ENCODE measurements at places on chromosomes 6 and 20. TPM values are rescaled to one million over a fixed set of nuclear protein-coding genes. Genes with fewer than 3 reads are reported as not detected.

DNA sequence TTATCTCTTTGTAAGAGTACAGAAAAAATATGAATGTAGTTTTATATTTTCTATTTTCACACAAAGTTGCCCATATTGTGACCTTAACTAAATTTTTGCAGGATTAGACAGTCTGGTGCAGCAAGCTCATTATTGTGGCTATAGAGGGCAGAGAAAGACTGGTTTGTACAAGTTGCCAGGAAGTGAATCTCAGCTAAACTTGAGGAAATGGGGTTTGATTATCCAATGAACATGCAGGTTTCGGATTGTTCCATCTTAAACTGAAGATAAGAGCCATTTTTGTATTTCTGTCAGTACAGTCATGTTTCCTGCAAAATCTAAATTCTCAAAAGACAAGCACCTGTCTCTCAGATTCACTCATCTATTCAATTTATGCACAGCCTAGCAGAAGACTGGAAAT is 390.9 kb downstream of the MMUT start:
- DNase-seq, result no peak

- DNase-seq, result no peak
Measured at GRCh38 chr6:11734861-11735613, 43.6 kb downstream of the ADTRP start.

DNA sequence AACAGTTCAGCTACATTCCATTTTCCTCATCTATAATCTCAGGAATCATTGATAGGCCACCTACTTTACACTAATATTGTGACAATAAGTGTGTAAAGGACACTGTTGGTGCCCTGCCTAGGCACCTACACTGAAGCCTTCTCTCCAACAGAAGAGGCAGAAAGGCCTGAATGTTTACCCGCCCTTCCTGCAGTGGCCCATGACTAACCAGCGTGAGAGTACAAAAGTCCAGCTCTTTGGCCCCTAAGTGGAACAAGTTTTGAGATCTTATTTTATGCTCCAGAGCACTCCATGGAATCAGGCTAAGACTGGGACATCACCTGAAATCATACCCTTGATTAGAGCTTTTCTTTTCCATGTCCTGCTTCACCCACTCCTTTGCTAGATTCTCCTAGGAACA is 359.7 kb downstream of the ARHGAP18 start:
- peak; percentile 12 for DNase-seq

- no peak for DNase-seq
Measured at GRCh38 chr6:1895721-1896120, 286.0 kb downstream of the FOXC1 start.

DNA sequence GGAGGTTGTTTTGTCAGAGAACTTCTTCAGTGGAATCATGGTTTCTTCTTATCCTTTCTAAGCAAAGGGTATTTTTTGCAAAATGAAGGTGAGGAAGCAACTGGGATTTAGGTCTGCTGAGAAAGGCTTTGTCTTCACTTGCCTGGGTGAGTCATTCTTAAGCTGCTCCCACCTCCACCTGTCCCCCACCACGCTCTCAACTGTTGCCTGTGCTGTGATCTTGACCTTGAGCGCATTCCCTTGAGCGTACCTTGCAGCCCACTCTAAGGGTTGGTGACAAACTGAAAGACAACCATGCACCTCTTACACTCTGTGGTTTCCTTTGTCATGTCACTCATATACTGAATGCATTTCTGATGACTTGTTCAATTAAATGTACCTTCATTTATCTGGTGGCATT is 641.1 kb downstream of the RNF144B start:
- DNase-seq, result no peak

DNA sequence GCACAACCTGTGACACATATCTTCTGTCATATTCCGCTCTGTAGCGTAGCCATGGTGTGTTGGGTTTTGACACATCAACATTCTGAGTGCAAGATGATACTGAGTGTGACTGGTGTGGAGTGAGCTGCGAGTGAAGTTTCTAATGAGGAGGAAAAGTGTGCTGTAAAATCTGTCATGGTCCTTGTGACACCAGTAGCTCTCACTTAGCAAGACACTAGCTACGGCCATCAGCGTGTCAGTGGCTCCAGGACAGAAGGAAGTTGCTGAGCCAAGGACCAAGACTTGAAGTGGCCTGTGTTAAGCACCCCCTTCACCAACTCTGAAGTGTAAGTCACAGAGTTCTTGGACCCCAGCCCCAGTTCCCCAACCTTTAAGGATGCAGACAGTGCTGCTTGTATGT is 72.1 kb downstream of the TSHZ2 start:
- no peak for DNase-seq

- DNase-seq, result no peak
Measured at GRCh38 chr6:68911811-68912210, 276.7 kb downstream of the ADGRB3 start.

- no peak for DNase-seq
Measured at GRCh38 chr6:77463308-77463860, at the start of gene HTR1B. Gene HTR1B, minus strand, starts transcription at chr6:77463491. Its CDS starts 88 bp downstream, at chr6:77463403.

- peak; percentile 51 for DNase-seq
Measured at GRCh38 chr6:144248476-144249301, 36.4 kb upstream of the UTRN start.

- DNase-seq, result peak; percentile 55
Measured at GRCh38 chr6:129140526-129140925, 257.6 kb downstream of the LAMA2 start.

- no peak for DNase-seq
Measured at GRCh38 chr6:449057-449430, 57.5 kb downstream of the IRF4 start.

DNA sequence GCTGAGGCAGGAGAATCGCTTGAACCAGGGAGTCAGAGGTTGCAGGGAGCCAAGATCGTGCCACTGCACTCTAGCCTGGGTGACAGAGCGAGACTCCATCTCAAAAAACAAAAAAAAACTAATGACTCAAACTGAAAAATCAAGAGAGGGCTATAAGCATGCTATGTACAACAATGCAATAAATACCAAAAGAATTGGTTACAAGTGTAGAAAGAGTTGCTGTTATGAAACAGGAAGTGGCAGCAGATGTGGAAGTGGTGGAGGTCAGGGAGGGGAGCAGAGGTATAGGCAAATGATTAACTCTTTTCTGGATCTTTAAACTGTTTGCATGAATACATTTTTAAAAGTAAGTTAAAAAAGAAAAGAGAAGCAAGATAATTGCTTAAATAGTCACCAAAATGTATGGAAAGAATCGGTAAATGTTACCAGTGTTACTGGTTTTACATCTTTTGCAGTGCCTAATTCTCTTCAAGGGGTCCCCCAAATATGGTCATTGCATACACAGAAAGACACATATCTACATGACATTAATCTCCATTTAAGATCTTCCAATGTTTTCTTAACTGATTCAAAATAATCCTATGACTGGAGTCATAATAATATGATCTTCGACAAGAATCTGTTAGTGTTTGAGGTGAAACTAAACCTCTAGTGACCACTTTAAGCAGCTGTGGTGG is 15.0 kb downstream of the CALHM6 start:
- no peak for DNase-seq

GRCh38 chr6:152271776-152272464 is 365.2 kb downstream of the SYNE1 start:
- DNase-seq, result no peak

GRCh38 chr6:71529769-71530168 is 241.2 kb downstream of the OGFRL1 start:
- DNase-seq, result no peak

GRCh38 chr20:380763-381580 is 412 bp downstream of the TRIB3 start:
- no peak for DNase-seq

GRCh38 chr6:81786150-81786549 is 33.7 kb upstream of the TENT5A start:
- DNase-seq, result no peak

DNA sequence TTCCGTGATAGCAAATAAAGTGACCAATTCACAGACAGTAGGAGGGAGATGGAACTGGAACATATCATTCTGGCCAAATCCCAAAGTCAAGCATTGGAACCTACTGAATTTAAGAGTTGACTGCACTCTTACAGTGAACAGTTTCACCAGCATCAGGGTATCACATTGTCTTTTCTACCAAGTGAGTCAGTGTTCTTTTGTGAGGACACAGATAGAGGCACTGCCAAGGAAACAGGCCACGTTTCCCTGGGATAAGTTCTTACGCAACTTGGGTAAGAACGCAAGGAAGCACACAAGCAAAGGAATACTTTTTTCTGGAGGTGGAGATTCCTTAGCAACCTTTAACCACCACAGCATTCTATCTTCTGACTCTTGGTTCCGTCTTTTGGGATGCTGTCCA is 28.6 kb upstream of the ENPP5 start:
- no peak for DNase-seq

DNA sequence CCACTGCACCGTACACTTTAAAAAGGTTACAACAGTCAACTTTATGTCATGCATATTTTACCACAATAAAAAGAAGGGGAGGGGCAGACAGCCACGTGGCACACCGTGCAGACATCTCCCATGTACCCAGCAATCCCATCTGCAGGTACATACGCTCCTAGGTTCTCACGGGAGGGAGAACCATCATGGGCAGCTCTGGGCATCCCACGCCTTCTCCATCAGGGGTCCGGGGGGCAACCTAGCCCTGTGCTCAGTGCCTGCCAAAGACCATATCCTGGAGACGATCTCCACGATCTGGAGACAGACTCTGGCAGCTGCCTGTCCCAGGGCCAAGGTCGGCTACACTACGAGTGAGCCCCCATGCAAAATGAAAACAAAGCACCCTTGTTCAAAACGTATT is 2.5 kb upstream of the BNIP5 start:
- DNase-seq, result no peak

GRCh38 chr6:129667621-129668020 is 42.4 kb downstream of the ARHGAP18 start:
- DNase-seq, result no peak

DNA sequence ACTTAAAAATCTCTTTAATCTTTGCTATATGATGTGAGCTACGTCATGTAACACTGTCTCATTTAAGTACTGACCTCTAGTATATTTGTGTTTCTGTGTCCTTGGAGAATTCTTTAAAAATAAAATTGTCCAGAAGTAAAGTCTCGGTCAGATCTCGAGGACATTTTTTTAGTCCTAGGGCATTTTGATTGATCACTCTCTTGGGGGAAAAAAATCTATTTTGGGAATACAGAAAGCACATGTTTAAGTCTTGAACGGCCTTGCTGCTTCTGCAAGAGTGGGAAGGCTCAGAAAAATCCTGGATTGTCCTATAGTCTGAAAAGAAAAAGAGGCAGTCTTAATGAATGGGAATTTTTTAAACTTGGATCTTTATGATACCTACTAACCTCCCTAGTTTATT is 234.3 kb downstream of the UTRN start:
- DNase-seq, result peak; percentile 36

DNA sequence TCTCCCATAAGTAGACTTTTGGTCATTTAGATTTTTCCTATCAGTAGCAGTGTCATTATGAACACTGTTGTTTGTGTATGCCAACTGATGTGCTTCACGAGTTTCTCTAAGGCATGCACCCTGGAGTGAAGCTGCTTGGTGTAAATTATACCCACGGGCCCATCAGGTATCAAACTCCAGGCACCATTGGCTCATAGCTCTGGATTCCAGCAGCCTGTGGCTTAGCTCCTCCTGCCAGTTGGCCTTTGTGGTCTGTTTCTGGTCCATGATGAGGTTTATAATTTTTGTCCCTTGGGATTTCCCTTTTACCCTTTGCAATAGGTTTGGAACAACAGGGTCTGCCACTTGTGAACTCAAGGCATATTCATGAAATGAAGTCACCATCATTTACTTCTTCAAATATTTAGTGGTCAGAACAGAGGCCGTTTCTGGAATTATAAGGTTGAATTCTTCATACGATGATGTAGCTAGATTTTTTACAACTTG is 350.5 kb downstream of the PRL start:
- no peak for DNase-seq

- no peak for DNase-seq
Measured at GRCh38 chr6:42103753-42104094, 38.7 kb downstream of the C6orf132 start.

- no peak for DNase-seq
Measured at GRCh38 chr6:21476112-21476511, 117.4 kb upstream of the SOX4 start.

- DNase-seq, result no peak
Measured at GRCh38 chr20:24868396-24868927, 80.6 kb upstream of the CST7 start.

DNA sequence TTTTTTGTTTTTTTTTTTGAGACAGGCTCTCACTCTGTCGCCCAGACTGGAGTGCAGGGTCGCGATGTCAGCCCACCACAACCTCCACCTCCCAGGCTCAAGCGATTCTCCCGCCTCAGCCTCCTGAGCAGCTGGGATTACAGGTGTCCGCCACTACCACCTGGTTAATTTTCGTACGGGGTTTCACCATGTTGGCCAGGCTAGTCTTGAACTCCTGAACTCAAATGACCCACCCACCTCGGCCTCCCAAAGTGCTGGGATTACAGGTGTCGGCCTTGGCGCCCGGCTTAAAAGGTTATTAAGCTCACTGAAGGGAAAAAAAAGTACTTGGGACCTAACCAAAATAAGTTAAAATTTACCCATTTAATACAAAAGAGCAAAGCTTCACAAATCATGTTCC is 1.9 kb downstream of the TCFL5 start:
- no peak for DNase-seq

GRCh38 chr6:79864421-79864820 is 82.9 kb downstream of the ELOVL4 start:
- DNase-seq, result no peak

DNA sequence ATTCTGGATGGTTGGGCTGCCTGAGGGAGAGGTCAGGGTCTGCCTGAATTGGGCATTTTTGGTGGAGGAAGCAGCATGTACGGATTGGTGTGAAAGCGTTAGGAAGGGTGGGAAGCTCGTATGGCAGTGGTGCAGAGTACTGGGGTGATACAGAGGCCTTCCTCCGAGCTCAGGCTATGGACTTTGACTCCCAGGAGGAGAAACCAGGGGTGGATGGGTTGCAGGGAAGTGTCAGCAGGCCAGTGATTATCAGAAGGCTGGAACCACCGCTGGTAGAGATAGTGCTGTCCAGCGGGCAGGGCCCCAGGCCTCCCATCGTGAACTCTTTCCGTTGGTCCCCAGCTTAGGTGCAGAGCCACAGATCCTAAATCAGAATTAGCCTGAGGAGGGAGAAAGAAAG is 5.3 kb downstream of the WFDC5 start:
- DNase-seq, result no peak

DNA sequence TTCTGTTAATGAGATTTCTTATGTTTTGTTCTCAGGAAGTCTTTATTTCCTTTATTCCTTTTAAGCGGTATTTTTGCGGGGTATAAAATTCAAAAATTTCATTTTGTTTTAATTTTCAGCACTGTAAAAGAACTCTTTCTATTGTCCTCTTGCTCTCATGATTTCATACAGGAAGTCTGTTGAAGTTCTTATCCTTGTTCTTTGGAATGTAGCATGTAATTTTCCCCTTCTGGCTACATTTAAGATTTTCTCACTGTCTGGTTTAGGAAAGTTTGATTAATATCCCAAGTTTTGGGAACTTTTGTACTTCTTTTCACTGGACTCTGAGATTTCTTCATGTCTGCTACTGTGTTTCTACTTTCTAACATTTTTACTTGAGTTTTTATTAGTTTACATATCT is 581.4 kb upstream of the GJE1 start:
- DNase-seq, result no peak

GRCh38 chr6:195861-196360 is 96.4 kb upstream of the DUSP22 start:
- no peak for DNase-seq

AKAP12 gene
- 181 TPM for polyA plus RNA-seq

IDH3B gene
- polyA plus RNA-seq, result 139 TPM

UNC5CL gene
- polyA plus RNA-seq, result 5.1 TPM

TEAD3 gene
- 52.8 TPM for polyA plus RNA-seq

AP5S1 gene
- polyA plus RNA-seq, result 12.4 TPM

GSTA2 gene
- 0.34 TPM for polyA plus RNA-seq

PAK5 gene
- polyA plus RNA-seq, result 0.60 TPM

RIPPLY2 gene
- polyA plus RNA-seq, result not detected

MYB gene
- polyA plus RNA-seq, result 5.7 TPM

CCN2 gene
- polyA plus RNA-seq, result 199 TPM

WFDC2 gene
- 219 TPM for polyA plus RNA-seq

HLA-DPA1 gene
- polyA plus RNA-seq, result 22.0 TPM

All from renal pelvis (tissue), 12 donors.